ENCODE measurements at places on chromosomes 6 and 20. TPM values are rescaled to one million over a fixed set of nuclear protein-coding genes. Genes with fewer than 3 reads are reported as not detected.

DNA sequence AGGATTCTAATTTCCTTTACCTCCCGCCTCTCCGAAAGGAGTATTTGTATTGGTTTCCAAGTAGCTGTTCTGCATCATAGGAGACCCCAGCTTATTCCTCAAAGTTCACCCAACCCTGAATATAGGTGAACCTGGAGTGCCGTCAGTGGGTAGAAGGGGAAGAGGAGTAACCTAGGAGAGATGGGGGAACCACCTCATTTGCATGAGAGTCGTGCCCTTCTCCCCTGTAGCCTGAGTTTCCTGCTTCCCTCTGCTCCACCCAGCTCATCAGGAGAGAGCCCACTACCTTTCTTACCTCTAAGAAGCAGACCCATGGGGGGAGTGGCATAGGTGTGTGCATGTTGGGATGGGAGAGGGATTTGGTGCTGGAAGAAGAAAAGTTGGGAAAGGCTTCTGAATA is 17.3 kb upstream of the WFDC2 start:
- DNase-seq = no peak

The OVOL2 gene
- not detected for total RNA-seq

DNA sequence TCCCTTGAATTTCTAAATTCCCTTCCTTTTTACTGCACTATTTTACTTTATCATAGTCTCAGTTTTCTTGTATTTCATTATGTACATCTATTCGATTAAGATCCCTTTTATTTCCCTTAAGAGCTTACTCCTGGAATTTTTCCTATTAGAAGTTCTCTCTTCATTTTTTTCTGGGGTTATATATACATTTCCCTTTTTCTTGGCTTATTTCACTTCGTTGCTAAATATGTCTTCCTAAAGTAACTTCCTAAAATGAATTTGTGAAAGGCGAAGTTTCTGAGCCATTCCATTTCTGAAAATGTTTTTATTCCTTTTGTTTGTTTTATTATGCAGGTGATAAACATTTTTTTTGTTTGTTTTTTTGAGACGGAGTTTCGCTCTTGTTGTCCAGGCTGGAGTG is 5.9 kb upstream of the CD109 start:
- no peak for DNase-seq

- DNase-seq = no peak
Measured at GRCh38 chr20:10647471-10647870, 26.3 kb downstream of the JAG1 start.

- no peak for DNase-seq
Measured at GRCh38 chr6:147136057-147136456, 68.2 kb upstream of the STXBP5 start.
